Mucosa of gallbladder (tissue), 1 donor: ENCODE measurements at places on chromosomes 12 and 14.

- DNase-seq, result no peak
These were observed 192.4 kb upstream of the CNTN1 start for GRCh38 chr12:40499856-40500255.

DNA sequence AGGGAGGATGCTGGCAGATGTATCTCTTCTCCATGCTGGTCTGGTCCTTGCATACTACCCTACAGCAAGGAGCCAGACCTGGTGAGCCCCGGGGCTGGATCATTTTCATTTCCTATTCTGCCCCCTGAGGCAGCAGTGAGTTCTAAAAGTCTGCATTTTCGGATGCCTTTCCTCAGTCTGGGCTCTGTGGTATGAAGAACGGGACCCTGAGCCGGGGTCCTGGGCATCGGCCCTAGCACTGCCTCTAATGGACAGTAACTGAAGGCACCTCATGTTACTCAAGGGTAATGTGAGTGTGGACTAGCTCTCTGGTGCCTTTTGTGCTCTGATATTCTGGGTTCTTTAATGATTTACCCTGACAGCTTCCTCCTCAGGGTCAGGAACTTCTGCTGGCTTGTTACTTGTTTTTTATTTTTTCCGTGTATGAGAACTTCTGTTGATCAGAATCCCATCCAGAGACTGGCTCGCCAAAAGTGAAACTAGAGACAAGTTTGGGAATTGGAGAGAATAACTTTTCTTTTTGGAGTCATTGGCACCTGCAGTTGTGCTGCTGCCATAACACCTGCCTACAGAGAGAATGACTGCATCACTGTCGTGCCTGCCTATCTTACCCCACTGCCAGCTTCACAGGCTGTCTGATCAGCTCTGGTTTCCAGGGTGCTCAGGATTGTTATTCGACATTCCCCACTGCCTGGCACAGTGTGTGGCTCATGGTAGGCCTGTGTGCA, 62.3 kb downstream of the SUSD6 start:
- DNase-seq, result no peak

GRCh38 chr12:56510786-56511185, 10.8 kb upstream of the RBMS2 start:
- no peak for DNase-seq

DNA sequence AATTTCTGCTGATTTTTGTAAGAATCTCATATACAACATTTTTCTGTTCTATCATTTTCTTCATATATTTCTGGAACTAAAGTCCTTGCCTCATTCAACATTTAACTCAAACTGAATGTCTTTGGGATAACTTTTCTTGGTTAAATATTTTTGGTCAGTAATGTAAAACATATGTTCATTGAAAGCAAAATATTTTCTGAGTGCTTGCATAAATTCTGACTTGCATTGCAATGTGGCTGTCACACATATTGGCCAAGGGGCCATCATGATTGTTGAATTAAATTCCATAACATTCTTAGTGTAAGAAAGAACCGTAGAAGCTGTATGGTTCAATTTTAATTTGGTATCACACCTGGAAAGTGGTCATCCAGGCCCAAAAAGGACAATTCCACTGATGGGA, 369.4 kb downstream of the GALC start:
- no peak for DNase-seq

GRCh38 chr12:67885375-67886169, 103.7 kb upstream of the IFNG-AS1 start:
- DNase-seq, result no peak

- no peak for DNase-seq
These were observed 19.5 kb downstream of the CCDC91 start for GRCh38 chr12:28209782-28210181.

GRCh38 chr14:40599725-40600124, 1007.0 kb upstream of the LRFN5 start:
- no peak for DNase-seq

DNA sequence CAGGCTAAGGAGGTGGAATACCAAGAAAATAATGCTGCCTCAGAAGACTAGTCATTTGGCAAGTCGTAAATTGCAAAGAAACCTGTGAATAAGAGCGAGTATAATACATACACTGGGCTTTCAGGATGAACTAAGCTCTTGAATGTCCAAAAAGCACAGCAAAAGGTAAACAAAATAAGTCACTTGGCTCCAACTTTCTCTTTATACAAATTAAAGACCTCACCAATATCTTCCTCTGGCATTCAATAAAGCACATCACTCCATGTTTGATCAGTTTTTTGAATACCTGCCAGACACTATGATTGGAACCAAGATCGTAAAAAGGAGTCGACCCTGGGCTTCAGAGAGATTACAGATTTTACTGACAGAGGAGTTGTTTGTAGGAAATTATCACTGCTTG, 3.5 kb downstream of the DICER1 start:
- no peak for DNase-seq

- DNase-seq, result no peak
These were observed 11.4 kb downstream of the EIF2S1 start for GRCh38 chr14:67371247-67372148.

DNA sequence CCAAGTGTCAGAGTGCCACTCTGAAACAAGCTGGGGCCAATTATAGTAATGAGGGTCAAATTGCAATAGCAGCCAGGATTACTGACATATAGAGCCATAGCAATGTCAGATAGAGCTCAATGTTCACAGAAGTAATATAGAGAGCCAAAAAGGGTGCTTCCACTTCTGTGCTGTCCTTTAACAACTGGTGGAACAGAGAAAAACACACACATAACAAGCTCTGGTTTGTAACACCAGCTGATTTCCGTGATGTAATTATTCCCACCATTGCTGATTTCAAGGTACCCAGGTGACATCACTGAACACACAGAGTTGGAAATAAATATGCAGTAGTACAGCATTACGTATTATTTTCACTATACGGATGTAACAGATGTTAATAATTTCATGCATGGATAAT, 3.0 kb upstream of the CLEC2B start:
- no peak for DNase-seq

GRCh38 chr12:96448300-96448699, 41.1 kb upstream of the CFAP54 start:
- no peak for DNase-seq

- no peak for DNase-seq
These were observed 19.6 kb upstream of the CSRP2 start for GRCh38 chr12:76898442-76898841.

GRCh38 chr12:64696080-64696741, 63.0 kb downstream of the GNS start:
- no peak for DNase-seq

GRCh38 chr14:90607141-90607540, 209.1 kb downstream of the TTC7B start:
- no peak for DNase-seq

GRCh38 chr12:94109160-94109559, 39.2 kb upstream of the PLXNC1 start:
- no peak for DNase-seq
